ENCODE measurements at places on chromosomes 11 and 22.

DNA sequence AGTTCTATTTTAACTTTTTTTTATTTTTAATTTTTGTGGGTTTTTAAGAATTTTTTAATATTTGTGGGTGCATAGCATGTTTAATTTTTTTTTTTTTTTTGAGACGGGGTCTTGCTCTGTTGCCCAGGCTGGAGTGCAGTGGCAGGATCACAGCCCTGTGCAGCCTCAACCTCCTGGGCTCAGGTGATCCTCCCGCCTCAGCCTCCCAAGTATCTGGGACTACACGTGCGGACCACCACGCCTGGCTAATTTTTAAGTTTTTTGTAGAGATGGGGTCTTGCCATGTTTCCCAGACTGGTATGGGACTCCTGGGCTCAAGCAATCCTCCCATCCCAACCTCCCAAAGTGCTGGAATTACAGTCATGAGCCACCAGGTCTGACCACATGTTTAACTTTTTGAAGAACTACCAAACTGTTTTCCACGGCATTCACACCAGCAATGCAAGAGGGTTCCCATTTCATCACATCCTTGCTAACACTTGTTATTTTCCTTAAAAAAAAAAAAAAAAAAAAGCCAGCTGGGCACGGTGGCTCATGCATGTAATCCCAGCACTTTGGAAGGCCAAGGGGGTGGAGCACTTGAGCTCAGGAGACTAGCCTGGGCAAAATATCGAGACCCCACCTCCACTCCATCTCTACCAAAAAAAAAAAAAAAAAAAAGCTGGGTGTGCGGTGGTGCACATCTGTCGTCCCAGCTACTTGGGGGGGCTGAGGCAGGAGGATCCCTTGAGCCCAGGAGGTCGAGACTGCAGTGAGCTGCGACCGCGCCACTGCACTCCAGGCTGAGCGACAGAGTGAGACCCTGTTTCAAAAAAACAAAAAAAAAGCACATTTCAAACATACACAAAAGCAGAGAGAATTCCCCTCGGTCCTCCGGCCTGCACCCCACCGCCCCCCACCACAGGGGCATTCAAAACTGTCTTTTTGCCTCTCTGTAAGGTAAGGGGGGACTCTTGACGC lies 16.7 kb upstream of the TXNRD2 start:
- peak; percentile 41 for DNase-seq

DNA sequence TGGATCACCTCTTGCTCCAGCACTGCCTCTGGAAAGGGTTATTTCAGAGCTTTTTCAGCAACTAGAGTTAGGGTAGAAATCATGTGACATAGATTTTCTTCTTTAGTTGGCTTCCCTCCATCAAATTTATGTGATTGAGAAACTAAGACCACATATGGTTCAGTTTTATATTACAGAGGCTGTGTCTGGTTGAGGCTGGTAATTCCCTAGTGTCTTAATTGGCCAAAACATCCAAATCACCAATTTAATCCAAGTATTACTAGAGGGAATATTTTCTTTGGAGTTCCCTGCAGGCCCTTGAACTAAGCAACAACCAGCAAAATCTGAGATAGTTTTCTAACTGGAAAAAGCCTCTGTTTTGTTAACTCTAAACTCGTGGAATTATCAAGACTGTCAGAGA lies 136.3 kb downstream of the ARHGAP42 start:
- DNase-seq = peak; percentile 26

GRCh38 chr11:73576185-73576614 lies 21.7 kb downstream of the FAM168A start:
- no peak for DNase-seq

GRCh38 chr11:62512961-62513360 lies 33.6 kb downstream of the AHNAK start:
- no peak for DNase-seq

DNA sequence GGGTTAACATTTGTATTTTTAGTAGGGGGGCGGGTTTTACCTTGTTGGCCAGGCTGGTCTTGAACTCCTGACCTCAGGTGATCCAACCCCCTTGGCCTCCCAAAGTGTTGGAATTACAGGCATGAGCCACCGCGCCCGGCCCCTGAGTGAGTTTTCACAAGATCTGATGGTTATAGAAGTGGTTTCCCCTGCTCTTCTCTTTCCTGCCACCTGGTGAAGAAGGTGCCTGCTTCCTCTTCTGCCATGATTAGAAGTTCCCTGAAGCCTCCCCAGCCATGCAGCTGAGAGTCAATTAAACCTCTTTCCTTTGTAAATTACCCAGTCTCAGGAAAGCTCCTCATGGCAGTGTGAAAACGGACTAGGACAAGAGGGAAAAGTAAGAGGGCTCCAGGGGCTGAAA lies 259.1 kb upstream of the PLET1 start:
- no peak for DNase-seq

DNA sequence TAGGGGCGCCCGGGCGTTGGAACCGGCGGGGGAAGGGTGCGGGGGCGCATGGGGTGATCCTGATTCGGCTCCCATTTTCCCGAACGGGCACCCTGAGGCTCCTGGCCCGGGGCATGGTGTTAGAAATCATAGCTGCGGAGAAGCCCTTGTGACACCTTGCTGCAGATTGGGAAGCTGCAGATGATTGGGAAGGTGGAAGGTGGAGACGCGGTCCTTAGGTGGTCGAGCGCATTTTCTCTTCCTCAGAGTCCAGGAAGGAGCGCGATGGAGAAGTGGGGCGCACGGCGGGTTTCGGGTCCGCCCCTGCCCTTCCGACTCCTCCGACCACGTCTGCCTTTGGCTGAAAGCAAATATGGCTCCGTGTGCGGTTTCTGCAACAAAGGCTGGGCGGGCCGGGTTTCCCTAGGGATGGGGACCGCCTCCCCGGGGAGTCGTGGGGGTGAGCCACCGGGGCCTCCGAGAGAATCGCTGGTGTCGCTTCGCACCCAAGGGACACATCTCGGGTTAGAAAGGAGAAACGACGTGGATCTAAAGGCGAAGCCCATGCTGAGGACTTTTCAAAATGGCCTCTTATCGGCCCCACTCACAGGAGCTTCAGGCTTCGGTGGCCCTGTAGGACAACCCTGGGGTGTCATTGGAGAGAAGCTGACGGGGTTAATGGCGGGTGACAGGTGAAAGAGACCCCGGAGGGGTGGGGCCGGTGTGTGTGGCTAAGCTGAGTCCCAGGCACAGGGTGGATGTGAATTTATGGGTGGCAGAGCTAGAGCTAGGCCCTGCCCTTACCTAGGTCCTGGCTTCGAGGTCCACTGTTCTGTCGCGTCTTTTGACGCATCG lies 707 bp upstream of the FTH1 start:
- peak; percentile 54 for DNase-seq

- no peak for DNase-seq
Observed at GRCh38 chr22:25839755-25840154, 97.8 kb downstream of the MYO18B start.

DNA sequence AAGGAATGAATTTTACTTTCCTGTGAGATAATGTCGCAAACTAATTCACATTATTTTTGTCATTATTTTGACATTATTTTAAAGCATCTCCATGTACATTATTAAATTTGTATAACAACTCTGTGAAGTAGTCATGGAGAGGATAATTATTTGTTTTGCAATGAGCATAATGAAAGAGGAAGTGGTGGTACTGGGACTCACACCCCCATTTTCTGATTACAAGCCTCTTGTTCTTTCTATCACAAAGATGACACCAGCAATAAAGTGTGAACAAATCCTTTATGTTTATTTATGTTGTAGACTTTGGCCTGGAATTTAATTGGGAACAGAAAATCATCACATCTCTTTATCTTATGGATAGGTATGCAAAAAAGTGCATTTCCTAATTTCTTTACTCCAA lies 522.6 kb downstream of the TMEM135 start:
- no peak for DNase-seq

DNA sequence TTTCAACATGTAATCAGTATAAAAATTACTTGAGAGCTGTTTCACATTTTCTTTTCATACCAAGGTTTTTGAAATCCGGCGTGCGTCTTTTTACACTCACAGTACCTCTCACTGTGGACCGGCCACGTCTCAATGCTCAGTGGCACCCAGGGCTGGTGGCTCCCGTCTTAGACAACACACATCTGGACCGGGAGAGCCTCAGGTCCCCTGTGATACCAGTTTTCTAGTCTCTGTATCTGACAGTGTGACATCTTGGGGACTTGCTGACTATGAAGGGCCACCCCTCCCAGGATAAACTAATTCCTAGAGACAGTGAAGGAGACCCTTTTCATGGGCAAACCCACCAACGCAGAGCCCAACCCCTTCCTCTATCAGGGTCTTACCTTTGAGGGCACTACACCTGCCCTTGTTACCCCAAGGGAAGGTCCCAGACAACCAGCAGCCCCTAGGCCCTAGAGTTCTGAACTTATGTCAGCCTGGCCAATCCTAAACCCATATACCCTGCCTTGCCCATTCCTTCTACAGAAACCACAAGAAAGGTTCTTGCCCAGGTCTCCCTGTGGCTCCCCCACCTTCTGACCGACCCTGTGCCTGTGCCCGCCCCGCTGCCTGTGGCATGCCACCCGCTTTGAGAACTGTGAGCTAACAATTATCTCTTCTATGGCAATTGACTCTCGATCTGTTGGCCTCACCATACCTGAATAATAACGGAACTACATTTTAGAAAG lies 6.1 kb upstream of the ASCL2 start:
- DNase-seq = no peak

GRCh38 chr11:29527391-29527936 lies 489.4 kb downstream of the KCNA4 start:
- peak; percentile 40 for DNase-seq

DNA sequence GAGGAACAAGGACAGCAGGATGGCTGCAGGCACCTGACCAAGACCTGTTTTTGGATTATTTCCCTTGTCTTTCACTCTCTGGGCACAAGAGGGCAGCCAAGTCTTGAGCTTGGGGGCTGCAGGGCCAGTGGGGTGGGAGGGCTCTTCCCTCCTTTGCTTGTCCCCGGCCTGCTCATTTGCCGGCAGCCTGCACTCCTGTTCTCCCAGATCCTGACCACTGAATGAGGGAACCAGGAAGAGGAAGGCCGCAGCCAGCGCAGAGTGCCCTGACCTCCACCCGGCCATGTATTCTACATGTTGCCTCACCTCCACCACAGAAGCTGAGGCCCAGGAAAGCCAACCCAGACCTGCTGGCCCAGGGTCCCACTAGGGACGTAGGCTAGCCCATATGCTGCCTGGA lies 15.5 kb upstream of the NNMT start:
- peak; percentile 93 for DNase-seq

GRCh38 chr11:36469063-36469462 lies 41.0 kb downstream of the TRAF6 start:
- DNase-seq = peak; percentile 27

- no peak for DNase-seq
Observed at GRCh38 chr11:76698321-76699043, 27.9 kb upstream of the LRRC32 start.

DNA sequence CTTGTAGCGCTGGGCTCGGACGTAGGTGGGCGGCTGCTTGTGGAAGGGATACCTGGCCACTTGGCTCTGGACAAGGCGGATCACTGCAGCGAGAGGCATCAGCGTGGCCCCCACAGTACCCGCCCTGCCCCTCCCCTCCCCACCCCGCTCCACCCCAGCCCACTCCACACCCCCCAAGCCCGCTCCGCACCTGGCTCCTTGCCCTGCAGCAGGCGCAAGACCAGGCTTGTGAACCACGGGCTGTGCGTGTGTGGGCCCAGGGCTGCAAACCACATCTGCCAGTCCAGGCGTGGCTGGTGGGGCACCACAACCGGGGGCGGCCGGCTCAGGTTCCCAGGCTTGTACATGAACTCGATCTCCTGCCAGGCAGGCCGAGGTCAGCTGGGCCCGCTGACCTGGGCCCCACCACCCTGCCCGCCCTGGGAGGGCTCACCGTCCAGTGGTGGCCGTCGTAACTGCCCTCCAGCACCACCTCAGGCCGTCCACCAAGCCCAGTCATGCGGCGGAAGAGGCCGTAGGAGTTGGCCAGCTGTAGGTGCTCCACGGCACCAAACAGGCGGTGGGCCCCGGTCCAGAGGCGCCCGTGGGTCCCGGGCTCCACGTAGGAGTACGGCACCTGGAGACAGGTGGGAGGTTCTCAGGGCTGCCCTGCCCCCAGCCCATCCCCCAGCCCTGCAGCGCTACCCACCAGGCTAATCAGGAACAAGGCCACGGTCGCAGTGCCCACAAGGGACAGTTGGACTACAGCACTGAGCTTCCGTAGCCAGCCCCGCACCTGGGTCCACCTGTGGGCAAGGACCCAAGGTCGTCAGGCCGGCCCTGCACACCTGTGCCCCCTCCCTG lies 2.9 kb downstream of the LMF2 start:
- no peak for DNase-seq

GRCh38 chr11:95335989-95336388 lies 105.0 kb upstream of the SESN3 start:
- no peak for DNase-seq

GRCh38 chr11:126929179-126930061 lies 71.2 kb downstream of the KIRREL3 start:
- DNase-seq = peak; percentile 76

DNA sequence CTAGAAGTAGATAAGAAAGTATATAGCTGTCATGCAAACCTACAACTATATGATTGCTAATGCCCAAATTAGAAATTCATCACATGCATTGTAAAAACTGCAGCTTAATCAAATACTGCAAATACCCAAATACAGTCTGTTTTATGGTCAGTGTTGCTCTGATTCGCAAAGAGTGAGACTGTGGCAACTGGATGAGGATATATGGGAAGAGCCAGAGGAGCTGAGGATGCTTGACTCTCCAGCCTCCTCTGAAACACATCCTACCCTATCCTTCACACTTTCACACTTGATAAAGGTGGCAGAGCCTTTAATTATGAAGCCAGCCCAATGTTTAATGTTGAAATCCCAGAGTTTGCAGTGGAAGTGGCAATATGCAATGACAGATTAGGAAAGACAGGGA lies 21.9 kb upstream of the OR2AT4 start:
- DNase-seq = no peak

DNA sequence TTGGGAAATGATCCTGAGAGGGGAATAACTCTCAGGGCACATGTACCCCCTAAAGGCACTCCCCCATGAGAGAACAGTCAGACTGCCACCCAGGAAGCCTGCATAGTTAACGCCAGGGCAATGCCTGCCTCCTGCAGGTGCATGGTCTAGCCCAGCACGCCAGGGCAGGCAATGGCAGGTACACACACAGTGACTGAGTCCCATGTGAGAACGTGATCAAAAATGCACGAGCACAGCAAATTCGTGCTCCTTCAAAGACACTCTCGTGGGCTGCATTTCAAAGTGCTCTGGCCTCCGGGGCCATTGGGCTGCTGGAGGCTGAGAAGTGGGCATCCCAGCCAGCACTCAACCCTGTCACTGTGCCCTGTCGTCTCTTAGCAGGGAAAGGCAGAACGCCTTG lies 79.7 kb downstream of the SHANK2 start:
- DNase-seq = no peak

DNA sequence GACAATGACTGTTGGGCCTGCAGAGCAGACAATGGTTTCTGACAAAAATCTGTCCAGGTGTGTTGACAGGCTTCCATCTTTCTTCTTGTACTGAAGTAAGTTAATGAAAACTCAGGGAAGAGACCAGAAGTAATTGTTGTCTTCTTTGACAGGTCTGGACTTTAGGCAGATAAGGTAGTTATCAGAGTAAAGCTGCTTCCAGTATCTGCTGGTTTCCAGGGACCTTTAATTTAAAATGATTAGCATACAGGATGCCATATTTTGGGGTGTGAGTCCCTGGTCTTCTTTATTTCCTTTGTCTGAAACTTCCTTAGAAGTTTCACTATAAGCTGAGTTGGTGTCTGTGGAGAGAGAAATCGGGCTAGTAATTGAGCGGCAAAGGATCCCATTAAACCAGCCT lies 1.4 kb downstream of the TMX2 start:
- DNase-seq = no peak

- no peak for DNase-seq
Observed at GRCh38 chr11:103978616-103979595, 57.5 kb upstream of the DDI1 start.

All from EH (cell line).